ENCODE measurements at places on chromosomes 7 and 10. TPM values are rescaled to one million over a fixed set of nuclear protein-coding genes. Genes with fewer than 3 reads are reported as not detected.

CPXM2 gene
- 2.9 TPM for total RNA-seq

ENTPD1 gene
- total RNA-seq, result 6.3 TPM

OR2A1 gene
- total RNA-seq, result not detected

VENTX gene
- 0.21 TPM for total RNA-seq

ABCA13 gene
- 4.1 TPM for total RNA-seq

ANKRD22 gene
- total RNA-seq, result 19.6 TPM

MRC1 gene
- total RNA-seq, result 4.8 TPM

MMP21 gene
- total RNA-seq, result 0.23 TPM

ACSM6 gene
- 1.4 TPM for total RNA-seq

EFCAB10 gene
- not detected for total RNA-seq

C7orf25 gene
- total RNA-seq, result 3.5 TPM

WIPF3 gene
- 0.30 TPM for total RNA-seq

ZPBP gene
- not detected for total RNA-seq

ATP6V0A4 gene
- 34.8 TPM for total RNA-seq

ARL3 gene
- total RNA-seq, result 4.0 TPM

CLDN3 gene
- 19.4 TPM for total RNA-seq

HOGA1 gene
- 2.1 TPM for total RNA-seq

ARHGEF35 gene
- total RNA-seq, result 31.6 TPM

CALHM2 gene
- 13.7 TPM for total RNA-seq

GRCh38 chr10:129046065-129046681 lies 420.9 kb upstream of the MGMT start:
- no peak for DNase-seq

- no peak for DNase-seq
These were observed 124.0 kb upstream of the SAMD8 start for GRCh38 chr10:74987339-74988053.

DNA sequence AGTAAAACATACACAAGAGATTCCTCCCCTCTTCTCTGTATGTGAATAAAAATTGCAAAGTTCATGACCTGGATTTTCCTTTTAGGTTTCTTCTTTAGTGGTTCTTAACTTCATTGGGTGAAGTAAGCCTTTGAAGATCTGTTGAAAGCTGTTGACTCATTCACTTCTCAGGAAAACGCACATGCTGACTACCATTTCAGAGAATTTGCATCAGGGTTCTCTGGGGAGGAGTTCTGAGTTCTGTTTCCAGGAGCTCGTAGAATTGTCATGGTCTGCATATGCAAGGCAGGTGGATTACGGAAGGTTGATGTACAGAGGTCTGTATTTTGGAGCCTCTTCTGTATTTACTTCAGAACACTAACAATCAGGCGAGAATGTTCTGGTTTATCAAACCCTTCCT lies 962 bp upstream of the SLC26A4 start:
- DNase-seq, result no peak

DNA sequence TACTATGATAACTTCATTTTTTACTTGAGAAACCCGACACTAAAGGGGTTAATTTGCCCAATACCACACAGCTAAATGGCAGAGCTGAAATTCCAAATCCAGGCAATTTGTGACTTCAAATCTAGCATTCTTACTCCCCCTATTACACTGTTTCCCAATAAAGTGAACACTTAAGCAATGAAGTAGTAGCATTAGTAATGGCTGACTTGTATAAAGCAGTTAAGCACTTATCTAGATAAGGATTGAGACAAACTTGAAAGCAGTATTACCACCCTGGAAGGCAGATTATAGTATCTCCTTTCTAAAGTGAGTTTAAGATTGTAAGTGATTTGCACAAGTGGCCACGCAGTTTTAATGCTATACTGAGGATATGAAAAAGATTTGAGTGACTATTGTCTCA lies 39.3 kb downstream of the WASL start:
- no peak for DNase-seq

- DNase-seq, result no peak
These were observed 1.9 kb upstream of the AEBP1 start for GRCh38 chr7:44101966-44102845.

DNA sequence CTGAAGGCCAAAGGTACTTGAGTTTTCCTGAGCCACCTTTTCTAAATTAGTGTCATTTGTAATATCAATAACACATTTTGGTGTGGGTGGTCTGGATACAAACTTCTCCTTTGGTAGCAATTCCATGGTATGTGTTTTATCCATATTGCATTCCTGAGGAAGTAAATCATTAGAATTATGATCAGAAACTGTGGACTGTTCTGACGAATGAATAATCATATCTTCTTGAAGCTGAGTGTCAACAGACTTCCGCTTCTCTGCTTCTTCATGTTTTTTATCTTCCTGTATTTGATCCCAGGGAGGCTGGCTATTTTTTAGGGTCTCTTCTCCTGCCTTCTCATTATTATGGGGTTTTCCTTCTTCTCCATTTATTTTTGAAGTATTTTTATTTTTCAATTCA lies 81.4 kb downstream of the NRBF2 start:
- no peak for DNase-seq

DNA sequence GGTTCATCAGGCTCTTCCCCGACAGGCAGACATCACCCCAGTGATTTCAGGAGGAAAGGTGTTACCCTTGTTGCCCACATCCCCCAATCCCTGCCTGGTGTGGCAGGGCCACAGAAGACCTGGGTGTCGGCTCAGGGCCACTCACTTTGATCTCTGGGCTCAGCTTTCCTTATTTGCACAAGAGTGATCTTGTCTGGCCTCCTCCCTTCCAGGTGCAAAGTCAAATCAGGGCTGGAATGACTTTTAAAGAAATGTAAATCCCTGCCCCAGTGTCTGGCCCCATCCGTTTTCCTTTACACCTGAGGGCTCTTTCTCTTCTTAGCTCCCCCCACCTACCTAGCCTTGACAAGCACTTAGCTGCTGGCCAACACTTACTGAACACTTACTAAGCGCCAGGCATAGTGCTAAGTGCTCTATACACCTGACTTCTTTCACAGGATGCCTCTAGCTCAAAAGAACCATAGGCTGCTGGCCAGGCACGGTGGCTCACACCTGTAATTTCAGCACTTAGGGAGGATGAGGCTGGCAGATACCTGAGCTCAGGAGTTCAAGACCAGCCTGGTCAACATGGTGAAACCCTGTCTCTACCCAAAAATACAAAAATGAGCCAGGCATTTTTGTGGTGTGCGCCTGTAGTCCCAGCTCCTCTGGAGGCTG lies 979 bp upstream of the NODAL start:
- DNase-seq, result no peak

DNA sequence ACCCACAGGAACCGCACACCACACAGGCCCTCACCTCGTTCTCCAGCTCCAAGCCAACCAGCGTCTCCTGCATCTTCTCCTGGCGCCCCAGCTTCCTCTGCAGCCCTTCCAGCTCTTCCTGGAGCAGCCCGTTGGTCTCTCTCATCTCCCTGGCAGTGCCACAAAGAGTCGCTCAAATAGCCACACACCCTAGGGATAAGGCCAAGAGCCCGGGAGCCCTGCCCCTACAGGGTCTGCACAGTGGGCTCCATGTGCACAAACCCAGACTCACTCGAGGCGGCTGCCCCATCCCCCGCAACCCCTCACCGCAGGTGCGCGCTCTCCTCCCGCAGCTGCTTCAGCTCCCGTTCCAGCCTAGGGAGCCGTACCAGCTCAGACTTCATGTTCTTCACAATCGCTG lies 16.9 kb downstream of the MAD1L1 start:
- no peak for DNase-seq

GRCh38 chr10:3886641-3887251 lies 101.7 kb upstream of the KLF6 start:
- DNase-seq, result no peak

- DNase-seq, result no peak
These were observed 87.1 kb downstream of the POLR1F start for GRCh38 chr7:19621740-19622139.

DNA sequence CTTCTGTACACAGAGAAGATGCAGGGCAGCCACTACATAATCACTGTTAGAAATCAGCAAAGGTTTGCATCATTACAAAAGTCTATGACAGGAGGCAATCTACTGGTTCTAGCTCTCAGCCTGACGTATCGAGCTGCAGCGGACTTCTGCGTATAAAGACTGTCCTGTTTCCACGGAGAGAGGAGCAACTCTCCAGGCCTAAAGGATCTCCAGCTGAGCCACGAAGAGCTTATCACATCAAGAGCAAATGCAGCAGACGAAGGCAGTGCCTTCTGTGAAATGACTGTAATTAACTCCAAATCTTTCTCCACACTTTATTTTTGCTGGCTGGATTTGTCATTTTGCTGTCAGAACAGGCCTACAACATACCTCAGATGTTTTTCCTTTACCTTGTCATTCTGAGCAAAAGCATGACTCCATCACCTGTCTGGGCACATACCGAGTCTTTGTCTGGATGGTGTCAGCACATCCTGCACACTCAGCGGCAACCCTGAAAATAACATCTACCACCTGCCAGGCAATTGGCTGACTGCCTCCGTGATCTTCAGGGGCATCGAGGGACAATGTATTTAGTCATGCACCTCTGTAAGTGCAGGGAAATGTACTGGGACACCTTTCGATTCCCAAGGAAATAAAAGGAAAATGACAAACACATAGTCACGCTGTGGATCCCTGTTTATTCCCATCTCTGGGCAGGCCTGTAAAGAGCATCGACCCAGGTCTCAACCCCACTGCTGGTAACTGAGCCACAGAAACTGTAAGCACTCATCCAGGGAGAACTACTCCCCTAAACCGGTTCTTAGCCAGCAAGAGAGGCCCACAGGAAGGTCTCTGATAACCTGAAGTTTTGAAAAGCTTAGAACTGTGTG lies 26.3 kb upstream of the SH3PXD2A start:
- DNase-seq, result no peak

GRCh38 chr10:510415-510881 lies 179.0 kb downstream of the DIP2C start:
- DNase-seq, result peak; percentile 48

DNA sequence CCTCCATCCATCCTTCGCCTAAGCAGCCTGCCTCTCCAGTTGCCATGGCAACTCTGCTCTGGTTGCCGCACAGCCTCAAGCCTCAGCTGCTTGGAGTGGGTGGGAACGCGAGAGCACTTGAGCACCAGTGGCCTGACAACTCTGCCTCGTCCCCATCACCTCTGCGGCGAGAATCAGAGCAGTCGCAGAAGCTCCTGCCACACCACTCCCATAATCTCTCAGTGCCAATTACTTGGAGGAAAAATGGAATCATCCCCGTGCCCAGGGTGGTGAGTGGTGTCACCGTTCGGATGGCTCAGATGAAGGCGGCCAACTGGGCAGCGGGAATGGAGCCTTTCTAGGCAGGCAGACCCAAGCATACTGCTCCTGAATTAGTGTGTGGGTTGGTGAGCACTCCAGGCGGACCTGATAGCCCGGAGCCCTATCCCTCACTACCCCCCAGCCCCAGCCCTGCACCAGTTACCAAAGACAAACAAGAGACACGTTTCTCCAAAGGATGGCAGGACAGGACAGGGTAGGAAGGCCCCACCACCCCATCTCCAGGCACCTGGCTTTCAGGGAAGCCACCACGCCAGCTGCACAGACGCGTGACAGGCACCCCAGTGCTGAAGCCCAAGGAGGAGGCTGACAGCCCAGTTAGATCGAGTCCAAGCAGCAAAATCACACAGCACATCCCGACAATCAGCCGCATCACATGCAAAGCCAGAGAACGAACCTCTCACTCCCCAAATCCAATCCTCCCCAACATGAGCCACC lies 335.4 kb downstream of the PTPRN2 start:
- peak; percentile 72 for DNase-seq

- DNase-seq, result peak; percentile 97
These were observed 31.7 kb upstream of the EPC1 start for GRCh38 chr10:32378363-32379317.

DNA sequence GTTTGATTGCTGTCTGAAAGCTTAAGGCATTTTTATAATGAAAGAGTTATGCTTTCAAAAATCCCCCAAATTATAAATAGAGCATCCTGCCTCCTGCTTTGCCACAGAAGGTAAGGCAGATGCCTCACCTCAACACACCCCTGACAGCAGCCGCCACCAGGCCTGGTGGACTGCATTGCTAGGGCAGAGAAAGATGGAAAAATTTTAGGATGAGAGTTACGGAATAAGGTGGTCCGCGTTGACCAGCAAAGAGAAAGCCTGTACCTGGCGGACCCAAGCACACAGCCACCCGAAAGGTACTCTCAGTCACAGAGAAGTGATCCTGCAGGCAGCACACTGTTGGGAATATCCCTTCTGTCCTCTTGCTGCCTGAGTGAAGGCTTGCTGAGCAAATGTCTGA lies 360.4 kb upstream of the SHH start:
- no peak for DNase-seq

GRCh38 chr10:89304026-89304425 lies 2.2 kb downstream of the IFIT2 start:
- no peak for DNase-seq

- peak; percentile 31 for DNase-seq
These were observed 26.1 kb downstream of the ANXA8 start for GRCh38 chr10:47457826-47458225.

GRCh38 chr10:81472927-81473470 lies 402.0 kb upstream of the NRG3 start:
- DNase-seq, result no peak

GRCh38 chr7:108345710-108346336 lies 110.4 kb downstream of the NRCAM start:
- no peak for DNase-seq

DNA sequence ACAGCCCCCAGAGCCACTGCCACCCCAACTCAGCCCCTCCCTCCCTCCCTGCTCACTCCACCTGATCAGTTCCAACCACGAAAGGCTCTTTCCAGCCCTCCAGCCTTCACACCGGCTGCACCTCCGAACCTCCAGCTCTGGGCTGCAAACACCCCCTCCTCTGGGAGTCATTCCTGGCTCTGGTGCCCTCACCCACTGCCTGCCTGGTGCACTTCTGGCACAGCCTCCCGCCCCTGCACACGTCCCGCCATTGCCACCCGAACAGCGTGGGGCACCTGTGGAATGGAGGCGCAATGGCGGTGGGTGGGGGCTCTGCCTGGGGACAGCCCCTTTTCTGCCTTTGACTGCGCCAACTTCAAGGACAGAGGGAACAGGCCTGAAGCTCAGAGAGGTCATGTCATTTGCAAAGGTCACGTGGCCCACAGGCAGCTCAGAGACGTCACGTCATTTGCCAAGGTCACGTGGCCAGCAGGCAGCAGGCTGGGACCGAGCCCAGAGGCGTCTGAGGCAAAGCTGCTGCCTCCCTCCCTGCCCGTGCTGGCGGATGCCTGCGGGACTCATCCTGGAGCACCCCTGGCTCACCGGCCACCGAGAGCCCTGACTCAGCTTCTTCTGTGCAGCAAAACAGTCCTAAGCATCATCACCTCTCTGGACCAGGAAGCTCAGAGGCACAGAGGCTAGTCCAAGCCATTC lies 76.0 kb upstream of the DNAAF5 start:
- DNase-seq, result peak; percentile 45

GRCh38 chr10:63582690-63583089 lies 61.5 kb downstream of the REEP3 start:
- no peak for DNase-seq

DNA sequence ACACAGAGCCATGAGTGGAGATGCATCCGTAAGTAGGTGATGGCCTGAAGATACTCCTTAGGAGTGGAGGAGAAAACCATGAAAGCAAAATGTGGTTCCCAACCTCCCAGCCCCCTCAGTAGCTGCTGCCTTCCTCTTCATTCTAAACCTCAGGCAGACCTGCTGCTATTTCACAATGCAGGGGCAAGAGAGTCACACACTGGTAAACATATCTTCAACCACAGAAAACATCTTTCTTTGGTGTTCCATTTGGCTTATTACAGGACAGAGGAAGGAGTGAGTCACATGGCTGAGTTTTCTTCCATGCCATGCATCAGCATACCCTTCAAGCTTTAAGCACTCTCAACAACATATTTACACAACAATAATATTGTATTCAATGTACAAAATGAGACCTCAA lies 342.1 kb downstream of the BMPER start:
- DNase-seq, result no peak
